ENCODE measurements at places on chromosomes 7 and 10.

DNA sequence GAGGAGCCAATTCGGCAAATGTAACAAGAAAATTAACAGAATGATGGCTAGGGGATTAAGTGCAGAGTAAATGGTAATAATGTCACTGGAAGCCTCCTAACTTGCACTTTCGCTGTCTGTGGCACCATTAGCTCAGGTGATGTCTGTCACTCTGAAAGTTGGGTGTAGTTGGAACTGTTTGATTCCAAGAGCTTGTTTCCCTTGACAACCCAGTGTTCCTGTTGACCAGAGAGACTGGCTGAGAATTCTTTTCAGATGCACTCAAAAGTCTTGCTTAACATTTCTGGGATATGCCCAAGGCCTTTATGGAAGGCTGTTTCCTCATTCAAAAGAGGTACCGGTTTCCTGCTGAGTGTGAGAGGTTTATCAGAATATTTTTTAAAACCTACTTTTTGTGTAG lies 49.6 kb downstream of the PLPP4 start:
- no peak for DNase-seq

GRCh38 chr10:77311186-77311585 lies 326.4 kb downstream of the KCNMA1 start:
- DNase-seq = no peak

DNA sequence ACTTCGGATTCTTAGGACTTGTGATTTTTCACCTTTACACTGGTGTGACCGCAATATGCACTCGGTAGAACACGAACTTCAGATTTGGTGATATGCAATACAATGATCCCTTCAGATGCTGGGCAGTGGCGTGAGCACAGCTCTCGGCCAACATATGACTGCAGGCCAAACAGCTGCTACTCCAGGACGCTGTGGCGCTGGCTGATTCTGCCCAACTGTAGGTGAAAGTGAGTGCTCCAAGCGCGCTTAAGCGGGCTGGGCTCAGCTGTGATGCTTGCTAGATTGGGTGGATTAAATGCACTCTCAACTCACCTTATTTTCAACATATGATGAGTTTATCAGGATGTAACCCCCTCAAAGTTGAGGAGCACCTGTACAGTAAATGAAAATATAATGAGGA lies 137.6 kb upstream of the RET start:
- no peak for DNase-seq

- no peak for DNase-seq
Observed at GRCh38 chr7:120760050-120760449, 97.9 kb downstream of the TSPAN12 start.
